RPMI7951 (cell line): ENCODE measurements at places on chromosomes 3 and 15. TPM values are rescaled to one million over a fixed set of nuclear protein-coding genes. Genes with fewer than 3 reads are reported as not detected.

The SERINC4 gene
- not detected in 2 replicates for total RNA-seq

The ASB14 gene
- not detected in 2 replicates for total RNA-seq

The ZPLD1 gene
- total RNA-seq = 0.20 TPM in 1 of 2 replicates, not detected in the other

The PTPRG gene
- 43.0 and 44.9 TPM in 2 replicates for total RNA-seq

The TAMM41 gene
- total RNA-seq = 9.6 and 9.9 TPM in 2 replicates

The MAP2K1 gene
- total RNA-seq = 57.1 and 73.4 TPM in 2 replicates

The KLHL40 gene
- total RNA-seq = not detected in 2 replicates
